ENCODE measurements at places on chromosomes 12 and 14.
A peak's percentile ranks its signal among the peaks of the same experiment; 100 is the strongest.

GRCh38 chr12:4440187-4440941 lies 5.3 kb downstream of the FGF6 start:
- no peak for DNase-seq

DNA sequence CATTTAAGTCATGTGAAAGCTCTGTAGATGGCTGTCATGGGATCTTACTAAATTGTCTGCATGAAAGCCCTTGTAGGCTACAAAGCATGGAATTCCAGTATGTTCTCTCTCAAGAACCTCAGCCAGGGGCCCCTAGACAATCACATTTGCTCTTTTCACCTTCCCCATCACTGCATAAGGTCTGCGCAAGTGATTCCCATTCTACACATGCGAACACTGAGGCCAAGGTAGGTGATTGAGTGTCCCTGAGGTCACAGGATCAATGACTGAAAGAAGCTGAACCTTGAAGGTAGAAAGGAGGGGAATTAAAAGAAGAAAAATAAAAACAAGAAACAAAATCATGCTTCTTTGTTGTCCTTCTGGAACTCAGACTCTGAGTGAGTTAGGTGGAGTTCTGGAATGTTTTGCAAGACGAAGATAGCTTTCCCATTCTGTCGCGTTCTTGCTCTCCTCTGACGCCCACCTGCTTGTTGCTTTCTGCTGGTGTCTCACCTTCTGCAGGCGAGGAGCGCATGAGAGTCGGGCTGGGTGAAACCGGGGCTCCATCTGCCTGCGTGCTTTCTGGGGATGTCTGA lies 79.9 kb downstream of the SPRING1 start:
- DNase-seq: no peak

DNA sequence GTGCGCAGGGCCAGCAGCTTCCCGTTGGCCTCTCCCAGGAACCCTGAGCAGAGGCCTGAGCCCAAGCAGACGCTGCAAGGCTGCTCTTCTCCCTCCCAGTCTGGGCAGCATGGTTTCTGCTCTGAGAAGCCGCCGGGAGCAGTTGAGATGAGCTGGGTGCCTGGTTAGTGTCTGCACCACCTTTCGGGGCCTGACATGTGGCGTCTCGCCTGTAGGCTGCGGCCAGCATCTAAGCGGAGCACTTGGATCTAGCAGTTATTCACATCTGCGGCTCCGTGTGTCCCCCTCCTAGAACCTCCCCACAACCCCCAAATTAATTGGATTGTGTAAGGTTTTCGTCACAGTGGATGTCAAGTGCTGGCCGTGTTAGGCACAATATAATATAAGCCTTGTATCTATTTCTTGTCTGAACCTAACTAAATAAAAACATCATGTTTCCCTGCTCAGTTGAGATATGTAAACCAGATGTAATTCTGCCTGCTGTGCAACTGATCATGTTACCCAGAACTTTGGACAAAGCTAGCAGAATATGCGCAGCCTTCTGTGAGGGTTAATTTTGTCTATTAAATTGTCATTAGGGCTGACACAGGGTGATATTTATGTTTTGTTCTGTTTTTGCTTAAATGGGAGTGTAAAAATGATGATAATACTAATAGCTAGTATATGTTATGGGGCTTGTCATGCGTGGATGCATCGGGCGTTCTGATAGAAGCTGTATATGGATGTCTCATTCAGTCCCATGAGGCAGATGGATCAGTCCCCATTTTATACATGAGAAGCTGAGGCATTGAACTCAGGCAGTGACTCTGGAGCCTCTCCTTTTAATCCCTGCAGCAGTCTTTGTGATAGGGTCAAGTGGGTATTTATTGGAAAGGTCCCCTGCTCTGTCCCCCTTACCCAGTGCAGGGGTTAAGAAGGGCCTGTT lies 45.8 kb downstream of the ELK3 start:
- no peak for DNase-seq

DNA sequence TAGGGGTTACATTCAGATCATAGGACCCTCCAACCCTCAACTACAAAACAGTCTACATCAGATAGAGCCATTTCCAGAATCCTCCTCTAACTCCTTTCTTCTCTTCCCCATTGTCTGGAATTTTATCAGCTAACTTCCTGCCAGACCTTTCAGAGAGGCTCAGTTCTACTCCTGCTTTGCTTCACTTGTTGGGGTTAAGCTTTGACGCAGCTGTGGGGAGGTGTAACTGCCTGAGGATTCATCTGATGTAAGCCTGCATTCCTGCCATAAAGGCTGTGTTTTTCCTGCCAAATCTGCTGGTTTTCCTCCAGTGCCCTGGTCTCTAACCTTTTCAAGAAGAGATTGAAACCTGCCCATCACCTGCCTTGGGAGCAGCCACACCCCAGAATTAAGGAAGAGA lies 16.9 kb downstream of the DHRS2 start:
- DNase-seq: no peak

- peak; percentile 78 for DNase-seq
Observed at GRCh38 chr14:58331111-58331510, 32.8 kb downstream of the ARID4A start.

DNA sequence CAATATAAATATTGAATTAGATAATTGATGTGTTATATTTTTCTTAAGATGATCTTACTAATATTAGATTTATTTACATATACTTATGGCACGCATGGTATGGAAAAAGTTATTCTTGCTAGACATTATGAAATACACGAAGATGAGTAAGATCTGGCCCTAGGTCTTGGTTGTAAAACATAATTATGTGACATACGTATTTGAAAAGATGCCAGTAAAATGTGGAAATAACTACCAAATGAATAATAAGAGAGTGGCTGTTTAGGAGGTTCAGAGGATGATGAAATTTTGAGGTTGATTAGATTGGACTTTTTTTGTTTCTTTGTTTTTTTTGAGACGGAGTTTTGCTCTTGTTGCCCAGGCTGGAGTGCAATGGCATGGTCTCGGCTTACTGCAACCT lies 41.3 kb downstream of the FANCM start:
- DNase-seq: peak; percentile 85

GRCh38 chr12:60947533-60947932 lies 1312.7 kb upstream of the USP15 start:
- DNase-seq: no peak

DNA sequence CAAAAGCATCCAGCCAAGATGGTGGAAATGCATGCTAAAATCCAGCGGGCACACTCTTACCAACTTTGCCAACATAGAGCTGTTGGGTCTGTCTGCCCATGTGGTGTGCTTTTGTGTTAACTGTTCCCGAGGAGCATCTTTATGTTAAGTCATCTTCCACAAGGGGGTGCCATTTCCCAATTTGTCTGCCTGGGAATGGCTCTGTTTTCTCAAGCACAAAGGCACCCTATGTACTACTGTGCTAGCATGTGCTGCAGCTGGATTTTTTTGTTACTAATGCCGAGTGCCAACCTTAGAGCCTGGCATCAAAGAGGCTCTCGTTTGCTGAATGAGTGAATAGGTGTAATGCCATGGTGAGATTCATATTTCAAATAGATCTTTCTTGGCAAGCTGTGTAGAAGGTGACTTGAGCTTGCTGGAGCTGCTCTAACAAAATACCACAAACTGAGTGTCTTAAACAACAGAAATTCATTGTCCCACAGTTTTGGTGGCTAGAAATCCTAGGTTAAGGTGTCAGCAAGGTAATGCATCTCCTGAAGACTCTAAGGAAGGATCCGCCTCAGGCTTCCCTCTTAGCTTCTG lies 74.3 kb downstream of the TRHDE start:
- peak; percentile 58 for DNase-seq

GRCh38 chr12:53967421-53967925 lies 5.5 kb upstream of the HOXC11 start:
- peak; percentile 7 for DNase-seq

- no peak for DNase-seq
Observed at GRCh38 chr12:114762490-114763110, 78.6 kb upstream of the TBX3 start.

- no peak for DNase-seq
Observed at GRCh38 chr14:50366115-50366514, 30.6 kb downstream of the CDKL1 start.

GRCh38 chr14:40367717-40368116 lies 935.5 kb upstream of the FBXO33 start:
- no peak for DNase-seq

- DNase-seq: no peak
Observed at GRCh38 chr12:103969391-103969790, 3.7 kb downstream of the TDG start.

GRCh38 chr12:27332714-27333402 lies at the start of gene BMAL2:
Gene BMAL2, plus strand, starts transcription at chr12:27332836. Its CDS starts 237 bp downstream, at chr12:27333073.
- DNase-seq: no peak

- DNase-seq: no peak
Observed at GRCh38 chr12:44509471-44509870, 366.6 kb downstream of the NELL2 start.

DNA sequence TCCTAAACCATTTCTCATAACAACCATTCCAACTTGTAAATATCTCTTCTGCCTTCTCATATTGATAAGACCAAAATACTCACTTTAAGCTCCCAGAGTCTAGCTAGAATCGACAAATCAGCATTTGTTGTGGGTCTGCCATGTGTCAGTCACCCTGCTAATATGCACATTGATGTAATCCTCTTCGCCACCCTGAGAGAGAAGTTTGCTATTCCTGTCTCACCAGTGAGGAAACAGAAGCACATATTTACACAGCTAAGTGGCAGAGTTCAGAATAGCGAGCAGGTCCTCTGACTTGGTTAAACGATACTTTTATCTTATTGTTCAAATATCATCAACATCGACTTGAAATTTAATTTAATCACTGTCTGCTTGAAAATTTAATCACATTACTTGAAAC lies 142.1 kb downstream of the ANO4 start:
- no peak for DNase-seq

- no peak for DNase-seq
Observed at GRCh38 chr14:104694991-104695659, 5.7 kb downstream of the INF2 start.

GRCh38 chr12:52327052-52327829 lies 6.0 kb upstream of the KRT83 start:
- DNase-seq: peak; percentile 77

- no peak for DNase-seq
Observed at GRCh38 chr12:57085999-57086492, 2.9 kb upstream of the NAB2 start.

DNA sequence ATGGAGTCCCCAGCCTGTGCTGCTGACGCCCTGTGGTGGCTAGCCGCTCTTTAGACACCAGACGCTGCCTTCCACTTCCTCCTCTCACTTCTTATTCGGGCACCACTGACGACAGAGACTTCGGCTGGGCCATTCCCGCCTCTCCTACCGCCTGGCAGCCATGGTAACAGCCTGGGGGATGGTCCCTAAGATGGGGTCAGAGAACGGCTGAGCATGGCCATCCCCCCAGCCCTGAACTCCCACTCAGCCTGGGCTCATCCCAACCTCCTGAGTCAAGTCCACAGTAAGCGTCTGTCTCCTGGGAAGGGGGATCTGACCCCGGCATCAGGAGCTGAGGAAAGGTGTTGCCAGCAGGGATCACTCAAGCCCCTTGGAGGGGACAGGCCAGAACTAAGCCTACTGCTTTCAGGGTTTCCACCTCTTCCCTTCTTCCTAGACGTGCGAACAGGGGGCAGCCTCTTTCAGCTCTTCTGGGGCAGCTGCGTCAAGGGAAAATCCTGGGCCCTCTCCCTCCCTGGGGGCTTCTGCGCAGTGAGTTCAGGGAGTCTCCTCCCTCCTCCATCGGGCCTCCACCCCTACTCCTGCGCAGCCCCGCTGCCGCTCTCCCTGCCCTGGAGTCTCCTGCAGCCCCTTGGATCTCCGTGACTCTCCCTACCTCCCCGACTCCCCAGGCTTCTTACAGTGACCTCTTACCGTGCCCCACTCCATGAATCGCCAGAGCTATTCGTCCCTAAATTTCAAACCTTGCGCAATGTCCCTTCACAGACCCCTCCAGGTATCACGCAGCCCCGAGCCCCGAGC lies 643 bp upstream of the TAMALIN start:
- peak; percentile 47 for DNase-seq

DNA sequence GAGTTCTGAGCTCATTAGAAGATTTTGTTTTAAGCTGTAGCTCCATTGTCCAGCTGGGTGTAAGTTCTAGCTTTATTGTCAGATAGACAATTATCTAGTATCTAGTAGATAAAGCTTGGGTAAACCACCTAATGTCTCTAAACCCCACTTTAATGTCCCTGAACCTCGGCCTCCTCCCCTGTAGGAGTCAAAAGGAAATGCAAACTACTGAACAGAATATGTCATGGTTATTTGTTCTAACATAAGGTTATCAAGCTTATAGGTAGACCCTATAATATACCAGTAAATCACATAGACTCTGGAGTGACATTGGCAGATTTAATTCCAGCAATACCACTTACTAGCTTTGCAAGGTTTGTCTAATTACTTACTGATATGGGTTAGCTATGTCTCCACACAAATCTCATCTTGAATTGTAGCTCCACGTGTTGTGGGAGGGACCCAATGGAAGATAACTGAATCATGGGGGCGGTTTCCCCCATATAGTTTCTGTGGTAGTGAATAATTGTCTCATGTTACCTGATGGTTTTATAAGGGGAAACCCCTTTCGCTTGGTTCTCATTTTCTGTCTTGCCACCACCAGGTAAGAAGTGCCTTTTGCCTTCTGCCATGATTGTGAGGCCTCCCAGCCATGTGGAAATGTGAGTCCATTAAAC lies 29.4 kb downstream of the BCAT1 start:
- DNase-seq: no peak

- peak; percentile 79 for DNase-seq
Observed at GRCh38 chr14:71403656-71404055, 496.4 kb downstream of the PCNX1 start.

DNA sequence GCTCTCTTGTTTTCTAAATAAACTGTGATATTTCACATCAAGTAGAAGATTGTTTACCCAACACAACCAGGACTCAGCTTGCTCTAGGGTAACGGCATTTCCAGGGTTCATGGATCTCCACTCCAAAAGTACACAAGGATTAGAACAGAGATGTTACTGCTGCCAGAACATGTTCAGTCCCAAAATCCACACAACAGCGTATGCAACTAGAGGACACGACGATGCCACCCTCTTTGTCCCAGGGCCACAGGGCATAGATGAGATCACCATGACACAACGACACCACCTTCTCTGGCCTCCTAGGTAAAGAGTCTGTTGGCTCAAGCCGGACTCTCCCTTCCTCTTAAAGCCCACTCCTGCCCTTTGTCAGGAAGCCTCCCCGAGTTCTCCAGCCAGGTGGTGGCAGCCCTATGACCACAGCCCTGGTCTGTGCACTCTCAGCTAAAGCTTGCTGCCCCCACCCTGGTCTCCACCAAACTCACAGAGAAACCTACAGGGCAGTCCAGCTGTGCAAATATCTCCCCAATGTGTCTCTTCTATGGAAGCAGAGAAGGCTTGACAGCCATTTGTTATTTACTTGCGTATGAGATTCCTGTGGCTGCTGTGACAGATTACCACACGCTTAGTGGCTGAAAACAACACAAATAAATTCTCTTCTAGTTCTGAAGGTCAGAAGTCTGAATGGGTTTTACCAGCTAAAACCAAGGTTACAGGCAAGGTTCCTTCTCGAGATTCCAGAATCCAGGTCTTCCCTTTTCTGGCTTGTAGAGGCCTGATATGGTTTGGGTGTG lies 10.3 kb downstream of the CLMN start:
- DNase-seq: no peak
